ENCODE measurements at places on chromosomes 2 and 18. TPM values are rescaled to one million over a fixed set of nuclear protein-coding genes. Genes with fewer than 3 reads are reported as not detected.

Gene ASB18
- total RNA-seq: not detected

Gene AQP12B
- total RNA-seq: not detected

Gene CRACDL
- total RNA-seq: 7.5 TPM

Gene GTF2A1L
- not detected for total RNA-seq

Gene DUSP2
- 5.7 TPM for total RNA-seq

Gene MEIS1
- total RNA-seq: 76.6 TPM

Gene SERPINB10
- not detected for total RNA-seq

Gene CIAO1
- total RNA-seq: 46.4 TPM

Gene LHCGR
- total RNA-seq: 0.42 TPM

Gene MROH2A
- total RNA-seq: not detected

Gene CDCA7
- 2.8 TPM for total RNA-seq

DNA sequence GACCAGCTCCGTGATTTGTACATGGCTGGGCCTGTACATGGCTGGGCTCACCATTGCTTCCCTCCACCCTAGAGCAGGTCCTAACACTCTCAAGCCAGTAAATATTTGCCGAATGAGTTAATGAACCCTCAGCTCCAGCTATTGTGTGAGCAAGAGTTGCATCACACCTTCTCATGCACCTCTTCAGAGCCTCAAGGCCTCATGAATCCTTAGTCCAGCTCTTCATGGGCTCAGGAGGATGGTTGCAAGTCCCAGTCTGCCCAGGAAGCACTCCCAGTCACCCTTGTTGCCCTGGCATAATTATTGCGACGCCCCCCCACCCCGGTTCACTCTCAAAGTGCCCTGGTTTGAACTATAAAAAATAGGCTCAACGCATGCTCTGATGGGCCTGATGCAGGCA lies 30.1 kb upstream of the GNAL start:
- no peak for DNase-seq
- no peaks in the 10 kb centered on the region for H3K4me1 ChIP-seq
- H3K27ac ChIP-seq: no peak overlapping the region

- no peak for DNase-seq
- H3K27ac ChIP-seq: no peak overlapping the region
- no peak overlapping the region for H3K4me3 ChIP-seq
Measured at GRCh38 chr2:236973343-236973980, 112.2 kb upstream of the COPS8 start.

- no peaks in the 10 kb centered on the region for H3K36me3 ChIP-seq
- no peak overlapping the region for H3K27ac ChIP-seq
- H3K27me3 ChIP-seq: no peaks in the 10 kb centered on the region
- no peak overlapping the region for H3K4me3 ChIP-seq
Measured at GRCh38 chr2:19754907-19755306, 146.9 kb downstream of the TTC32 start.

DNA sequence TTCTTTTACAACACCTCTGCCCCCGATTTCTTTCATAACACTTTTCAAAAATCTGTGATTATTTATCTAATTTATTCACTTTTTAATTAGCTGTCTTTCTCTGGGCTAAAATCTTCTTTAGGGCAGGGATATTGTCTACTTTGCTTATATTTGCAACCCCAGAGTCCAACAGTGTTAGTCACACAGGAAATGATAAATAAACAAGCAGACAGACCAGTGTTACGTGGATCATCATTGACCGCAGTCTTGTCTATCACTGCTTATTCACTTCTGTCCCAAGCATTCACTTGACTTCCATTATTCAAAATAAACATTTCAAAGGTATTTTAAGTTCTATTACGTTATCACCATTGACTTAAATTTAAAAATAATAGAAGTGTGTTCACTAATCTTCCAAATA lies 237.6 kb upstream of the UBE2E3 start:
- no peak overlapping the region for H3K27ac ChIP-seq
- H3K27me3 ChIP-seq: no peaks in the 10 kb centered on the region
- no peaks in the 10 kb centered on the region for H3K4me1 ChIP-seq
- DNase-seq: no peak

DNA sequence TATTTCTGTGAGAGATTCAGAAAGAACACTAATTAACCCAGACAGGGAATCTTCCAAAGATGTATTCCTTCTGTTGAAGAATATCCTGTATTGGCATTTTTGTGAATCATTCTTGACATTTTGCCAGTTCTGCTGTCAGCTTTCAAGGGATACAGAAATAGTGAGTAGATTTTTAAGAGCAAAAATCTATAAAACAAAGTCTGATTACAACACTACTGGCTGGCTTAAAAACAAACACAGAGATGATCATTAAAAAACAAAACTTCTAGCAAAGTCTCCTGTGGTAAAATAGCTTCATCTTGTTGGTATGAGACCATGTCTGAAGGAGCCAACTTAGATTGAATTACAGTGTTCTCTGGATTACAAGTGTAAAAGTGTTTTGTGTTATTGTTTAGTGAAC lies 866.3 kb upstream of the KLHL29 start:
- no peak for DNase-seq
- H3K27ac ChIP-seq: no peak overlapping the region

- no peak for DNase-seq
- no peaks in the 10 kb centered on the region for H3K4me1 ChIP-seq
- no peaks in the 10 kb centered on the region for H3K36me3 ChIP-seq
- H3K27me3 ChIP-seq: no peaks in the 10 kb centered on the region
- H3K27ac ChIP-seq: no peak overlapping the region
- no peak overlapping the region for H3K4me3 ChIP-seq
Measured at GRCh38 chr18:74337912-74338309, 22.3 kb downstream of the C18orf63 start.

- H3K4me1 ChIP-seq: no peaks in the 10 kb centered on the region
- H3K27ac ChIP-seq: no peak overlapping the region
- no peaks in the 10 kb centered on the region for H3K27me3 ChIP-seq
- DNase-seq: no peak
- no peaks in the 10 kb centered on the region for H3K36me3 ChIP-seq
Measured at GRCh38 chr2:234163510-234164045, 113.1 kb downstream of the SPP2 start.

- no peak overlapping the region for H3K4me3 ChIP-seq
- no peak for DNase-seq
- no peak overlapping the region for H3K27ac ChIP-seq
- H3K27me3 ChIP-seq: no peaks in the 10 kb centered on the region
- H3K36me3 ChIP-seq: no peaks in the 10 kb centered on the region
Measured at GRCh38 chr2:33408109-33408508, 68.3 kb upstream of the RASGRP3 start.

- no peaks in the 10 kb centered on the region for H3K36me3 ChIP-seq
- no peak overlapping the region for H3K27ac ChIP-seq
- no peak overlapping the region for H3K4me3 ChIP-seq
- no peaks in the 10 kb centered on the region for H3K27me3 ChIP-seq
- DNase-seq: no peak
Measured at GRCh38 chr2:205401511-205401910, 280.8 kb upstream of the NRP2 start.

- H3K27ac ChIP-seq: no peak overlapping the region
- no peaks in the 10 kb centered on the region for H3K27me3 ChIP-seq
- H3K36me3 ChIP-seq: no peaks in the 10 kb centered on the region
Measured at GRCh38 chr2:83823229-83823628, 635.9 kb downstream of the SUCLG1 start.

DNA sequence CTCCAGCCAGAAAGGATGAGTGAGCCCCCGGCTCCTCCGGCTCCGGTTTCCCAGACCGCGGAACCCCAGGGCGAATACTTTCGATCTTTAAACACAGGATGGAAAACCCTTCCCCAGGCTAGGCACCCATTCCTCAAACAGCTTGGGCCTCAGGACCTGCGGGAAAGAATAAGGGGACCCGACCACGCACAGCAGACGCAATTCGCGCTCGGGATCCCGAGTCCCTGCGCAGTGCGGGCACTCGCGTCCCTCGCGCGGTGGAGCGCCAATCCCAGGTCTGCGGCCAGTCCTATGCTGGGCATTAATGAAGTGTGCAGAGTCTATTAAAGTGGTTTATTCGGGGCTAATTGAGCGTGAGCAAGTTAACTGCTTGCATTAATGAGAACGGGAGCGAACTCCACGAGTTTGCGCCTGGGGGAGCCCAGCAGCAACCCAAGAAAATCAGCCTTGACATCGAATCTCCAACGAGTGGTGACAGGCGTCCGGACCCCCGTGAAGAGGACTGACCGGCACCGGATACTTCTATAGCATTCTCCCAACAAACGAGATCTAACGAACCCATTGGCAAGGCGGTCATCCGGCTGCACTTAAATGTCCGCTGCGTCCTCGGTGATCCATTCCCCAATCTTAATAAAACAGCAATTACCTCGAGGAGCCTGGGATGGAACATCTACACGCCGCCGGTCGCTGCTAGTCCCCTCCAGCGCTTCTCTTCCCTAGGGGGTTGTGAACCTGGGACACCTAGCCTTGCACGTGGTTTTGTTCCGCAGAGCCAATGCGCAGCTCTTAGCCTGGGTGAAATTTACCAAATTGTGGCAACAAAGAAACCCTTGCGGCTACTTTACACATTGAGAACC lies 1.6 kb downstream of the OSR1 start:
- peak overlapping the region; percentile 99 for H3K4me3 ChIP-seq
- no peaks in the 10 kb centered on the region for H3K27me3 ChIP-seq
- peak overlapping the region; percentile 92 for H3K27ac ChIP-seq

DNA sequence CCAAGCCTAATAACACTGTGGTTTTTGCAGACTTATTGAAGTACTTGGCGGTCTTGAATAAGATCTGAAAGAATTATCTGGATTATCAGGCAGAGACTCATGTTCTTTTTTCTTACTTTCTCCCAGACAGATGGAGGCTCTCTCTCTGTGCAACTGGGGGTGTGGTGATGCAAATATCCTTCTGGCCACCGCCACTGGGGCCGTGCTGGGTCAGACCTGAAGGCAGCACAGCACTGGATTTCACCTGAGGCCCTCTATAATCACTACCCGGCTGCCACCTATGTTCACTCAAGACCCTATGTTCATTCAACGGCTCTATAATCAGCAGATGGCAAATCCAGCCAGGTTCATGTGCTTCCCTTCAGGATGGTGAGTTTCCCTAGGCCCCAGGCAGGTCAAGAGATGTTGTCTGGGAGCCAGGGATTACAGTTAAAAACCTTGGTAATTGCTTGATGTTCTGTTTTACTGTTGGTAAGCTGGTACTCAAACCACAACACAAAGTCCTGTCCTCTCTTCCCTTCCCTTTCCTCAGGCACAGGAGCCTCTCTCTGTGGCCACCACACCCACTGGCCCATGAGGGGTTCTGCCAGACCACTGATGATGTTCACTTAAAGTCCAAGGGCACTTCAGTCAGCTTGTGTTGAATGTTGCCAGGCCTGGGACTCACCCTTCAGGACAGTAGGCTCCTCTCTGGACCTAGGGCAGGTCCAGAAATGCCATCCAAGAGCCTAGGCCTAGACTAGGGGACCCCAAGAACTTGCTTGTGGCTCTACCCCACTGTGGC lies 205.3 kb upstream of the GCFC2 start:
- H3K4me1 ChIP-seq: no peaks in the 10 kb centered on the region
- H3K27me3 ChIP-seq: no peaks in the 10 kb centered on the region
- H3K36me3 ChIP-seq: no peaks in the 10 kb centered on the region

GRCh38 chr2:227939271-227940027 lies 68.0 kb downstream of the DAW1 start:
- DNase-seq: no peak
- no peak overlapping the region for H3K4me3 ChIP-seq
- H3K36me3 ChIP-seq: no peaks in the 10 kb centered on the region
- H3K27ac ChIP-seq: no peak overlapping the region

DNA sequence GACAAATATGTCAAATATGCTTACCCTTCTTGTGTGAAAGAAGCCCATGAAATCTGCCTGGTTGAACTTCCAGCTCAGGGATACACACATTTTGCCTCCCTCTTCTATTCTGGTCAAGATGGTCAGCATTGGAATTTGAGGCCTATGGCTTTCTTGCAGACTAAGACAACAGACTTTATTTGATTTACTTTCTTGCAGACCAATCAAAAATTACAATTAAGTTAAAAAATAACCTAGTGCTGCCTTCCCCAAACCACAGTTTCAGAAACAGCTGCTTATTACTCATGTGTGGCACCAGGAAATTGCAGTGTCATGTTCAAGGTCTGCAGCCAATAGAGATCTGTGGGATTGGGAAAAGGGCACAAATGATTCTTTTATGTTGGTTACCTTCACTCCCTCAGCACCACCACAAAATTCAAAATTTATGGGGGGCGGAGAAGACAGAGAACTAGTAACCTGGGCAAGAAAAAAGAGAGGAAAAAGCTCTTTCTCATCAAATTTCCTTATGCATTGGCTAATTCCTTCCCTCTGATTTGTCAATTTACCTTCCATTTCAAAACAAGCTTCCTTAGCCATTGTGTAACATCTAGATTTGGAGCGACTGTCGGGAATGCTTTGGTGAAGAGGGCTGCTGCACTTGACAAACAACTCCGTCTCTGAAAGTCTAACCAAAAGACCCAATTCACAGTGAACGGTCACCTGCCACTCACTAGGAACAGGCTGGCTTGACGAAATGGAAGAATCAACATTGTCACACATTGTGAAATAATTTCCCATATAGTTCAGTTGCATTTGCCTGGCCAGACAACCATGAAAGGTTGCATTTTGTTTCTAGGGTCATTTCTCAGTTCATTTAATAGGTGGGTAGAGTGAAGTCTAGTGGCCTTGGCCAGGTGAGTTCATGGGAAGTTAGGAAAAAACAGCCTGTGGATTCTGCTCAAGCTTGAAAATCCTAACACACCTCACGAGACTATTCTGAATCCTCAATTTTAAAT lies 100.4 kb upstream of the FZD5 start:
- no peak overlapping the region for H3K27ac ChIP-seq
- no peak for DNase-seq
- no peaks in the 10 kb centered on the region for H3K36me3 ChIP-seq
- H3K4me3 ChIP-seq: no peak overlapping the region
- H3K27me3 ChIP-seq: no peaks in the 10 kb centered on the region

- H3K36me3 ChIP-seq: no peaks in the 10 kb centered on the region
- H3K4me1 ChIP-seq: no peaks in the 10 kb centered on the region
- H3K27me3 ChIP-seq: no peaks in the 10 kb centered on the region
Measured at GRCh38 chr2:101375653-101376052, 11.7 kb downstream of the CREG2 start.

- no peaks in the 10 kb centered on the region for H3K4me1 ChIP-seq
Measured at GRCh38 chr2:73749314-73749713, 12.2 kb upstream of the TPRKB start.

DNA sequence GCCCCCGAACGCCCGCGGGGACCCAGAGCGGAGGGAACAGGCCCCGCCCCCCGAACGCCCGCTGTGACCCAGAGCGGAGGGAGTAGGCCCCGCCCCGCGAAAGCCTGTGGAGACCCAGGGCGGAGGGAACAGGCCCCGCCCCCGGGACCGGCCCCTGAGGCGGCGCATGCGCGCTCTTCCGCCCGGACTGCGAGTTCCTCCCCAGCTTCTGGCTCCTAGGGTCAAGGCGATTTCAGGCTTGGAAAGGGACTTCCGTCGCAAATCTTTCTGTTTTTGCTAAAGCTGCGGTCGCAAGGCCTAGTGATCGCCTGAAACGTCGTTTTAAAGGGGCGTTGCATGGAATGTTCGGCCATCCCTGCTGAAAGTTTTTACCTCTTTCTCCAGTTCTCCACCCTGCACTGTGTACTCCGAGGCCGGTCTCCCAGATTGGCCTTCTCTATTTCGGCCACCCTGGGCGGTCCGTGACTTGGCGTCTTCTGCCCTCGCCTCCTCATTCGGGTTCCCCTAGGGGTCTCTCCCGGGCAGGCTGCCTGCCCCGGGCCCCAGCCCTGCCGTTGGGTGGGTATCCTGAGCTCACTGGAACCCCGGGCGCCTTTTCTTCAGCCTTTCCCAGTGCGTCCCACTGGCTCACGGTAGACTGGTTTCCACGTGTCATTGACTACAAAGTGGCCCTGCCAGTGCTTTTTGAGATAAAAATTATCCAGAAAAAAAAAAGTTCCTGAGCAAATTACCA lies 372 bp upstream of the WDSUB1 start:
- peak; percentile 99 for DNase-seq
- peak overlapping the region; percentile 83 for H3K27ac ChIP-seq
- H3K4me1 ChIP-seq: no peaks in the 10 kb centered on the region
- H3K36me3 ChIP-seq: no peaks in the 10 kb centered on the region
- no peaks in the 10 kb centered on the region for H3K27me3 ChIP-seq

Data from aorta (tissue), 5 donors.